CD4-positive, alpha-beta T cell treated with Interleukin-6 at 100 ng/mL for 8 hours (primary cell): ENCODE measurements at places on chromosomes 16 and 17.

DNA sequence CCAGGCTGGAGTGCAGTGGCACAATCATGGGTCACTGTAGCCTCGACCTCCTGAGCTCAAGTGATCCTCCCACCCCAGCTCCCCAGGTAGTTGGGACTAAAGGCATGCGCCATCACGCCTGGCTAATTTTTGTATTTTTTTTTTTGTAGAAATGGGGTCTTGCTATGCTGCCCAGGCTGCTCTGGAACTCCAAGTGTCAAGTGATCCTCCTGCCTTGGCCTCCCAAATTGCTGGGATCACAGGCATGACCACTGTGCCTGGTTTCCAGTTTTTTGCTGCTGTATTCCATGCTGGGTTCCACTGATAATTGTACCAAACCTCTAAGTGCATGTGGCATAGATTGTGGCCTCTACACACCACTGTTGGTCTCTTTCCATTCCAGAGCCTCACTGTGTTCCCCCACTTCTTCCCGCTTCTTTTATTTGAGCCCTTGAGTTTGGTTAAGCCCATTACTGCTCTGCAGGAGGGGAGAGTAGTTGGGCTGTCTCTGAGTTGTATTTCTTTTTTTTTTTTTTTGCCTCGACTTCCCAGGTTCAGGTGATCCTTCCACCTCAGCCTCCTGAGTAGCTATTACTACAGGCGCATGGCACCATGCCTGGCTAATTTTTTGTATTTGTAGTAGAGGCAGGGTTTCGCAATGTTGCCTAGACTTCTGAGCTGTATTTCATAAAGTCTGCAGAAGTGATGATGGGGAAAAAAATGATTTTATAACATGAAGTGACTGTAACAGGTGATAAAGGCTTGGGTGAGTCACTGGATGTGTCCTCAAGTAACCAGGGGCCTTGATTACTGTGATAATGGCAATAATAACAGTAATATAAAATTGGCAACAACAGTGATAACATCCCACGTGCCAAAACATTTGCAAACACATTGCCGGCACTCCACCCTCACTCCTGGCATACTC lies 30.0 kb downstream of the EEF2K start:
- no peak for DNase-seq

- DNase-seq = no peak
Observed at GRCh38 chr17:43814026-43814425, 18.9 kb downstream of the MPP3 start.

- DNase-seq = no peak
Observed at GRCh38 chr16:85246973-85247372, 134.7 kb upstream of the CIBAR2 start.

GRCh38 chr16:17984810-17985209 lies 351.7 kb downstream of the NPIPA8 start:
- no peak for DNase-seq

- DNase-seq = no peak
Observed at GRCh38 chr16:9370061-9370491, 278.6 kb downstream of the HAPSTR1 start.
